ENCODE measurements at places on chromosomes 3 and 15.

DNA sequence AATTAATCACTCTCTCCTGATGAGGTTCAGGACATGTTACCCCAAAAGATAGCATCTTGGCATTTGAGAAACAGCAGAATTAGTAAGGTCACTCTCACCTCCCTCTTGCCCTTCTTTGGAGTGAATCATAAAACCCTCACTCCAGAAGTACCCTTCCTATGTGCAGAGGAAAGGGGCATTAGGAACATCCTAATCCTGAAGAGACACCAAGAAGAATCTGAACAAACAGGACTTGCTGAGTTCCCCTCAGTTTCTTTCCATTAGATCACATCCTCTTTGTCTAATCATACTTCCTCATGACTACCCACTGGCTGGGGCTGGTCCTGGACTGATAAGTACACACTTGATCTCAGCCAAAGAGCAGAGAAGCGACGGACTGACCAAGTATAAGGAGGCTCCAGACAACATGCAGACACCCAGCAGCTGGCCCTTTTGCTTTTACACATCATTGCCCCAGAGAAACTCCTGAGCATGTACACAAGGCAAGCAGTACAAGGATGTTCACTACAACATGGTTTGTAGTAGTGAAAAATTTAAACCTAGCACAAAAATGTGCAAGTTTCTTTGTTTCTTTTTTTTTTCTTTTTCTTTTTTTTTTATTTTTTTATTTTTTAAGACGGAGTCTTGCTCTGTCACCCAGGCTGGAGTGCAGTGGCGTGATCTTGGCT, 15.0 kb upstream of the TM6SF1 start:
- peak; percentile 34 for DNase-seq

DNA sequence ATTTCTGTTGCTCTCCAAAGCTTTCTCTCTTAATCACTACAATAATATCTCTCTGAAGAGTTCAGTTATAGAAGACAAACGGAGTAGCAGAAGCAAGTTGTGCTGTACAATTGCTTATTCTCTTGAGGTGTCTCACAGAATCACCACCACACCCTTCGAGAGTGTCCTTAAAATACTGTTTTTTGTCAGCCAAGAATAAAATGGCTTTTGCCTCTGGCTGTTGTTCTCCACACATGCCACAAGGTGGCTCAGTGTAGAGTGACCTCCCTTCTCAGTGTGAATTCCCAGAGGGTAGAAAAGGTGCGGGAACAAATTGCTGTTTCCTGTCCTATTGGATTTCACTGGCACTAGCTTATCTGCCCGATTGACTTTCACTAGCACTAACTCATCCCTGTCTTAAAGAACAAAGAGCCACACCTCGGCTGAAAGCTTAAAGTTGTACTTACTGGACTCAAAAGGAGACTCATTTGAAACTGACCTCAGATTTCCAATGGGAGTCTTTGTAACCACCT, 134.2 kb upstream of the SATB1 start:
- peak; percentile 55 for DNase-seq

DNA sequence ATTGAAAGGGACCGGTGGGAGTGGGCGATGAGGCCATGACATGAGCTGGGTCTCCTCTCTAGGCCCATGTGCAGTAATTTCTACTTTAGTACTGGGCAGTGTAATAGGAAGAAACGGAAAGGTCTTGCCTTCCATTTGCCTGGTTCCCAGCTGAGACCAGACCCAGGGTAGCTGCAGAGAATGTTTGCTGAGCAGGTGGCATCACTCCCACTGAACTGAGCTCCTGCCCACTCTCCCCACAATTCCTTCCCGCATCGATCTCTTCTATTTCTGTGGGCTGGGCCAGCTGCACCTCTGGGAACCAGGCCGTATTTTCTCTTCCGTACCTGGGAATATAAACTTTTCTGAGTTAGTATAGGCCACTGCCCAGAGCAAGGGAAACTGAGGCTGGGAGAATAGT, 15.8 kb downstream of the ESYT3 start:
- DNase-seq = no peak

DNA sequence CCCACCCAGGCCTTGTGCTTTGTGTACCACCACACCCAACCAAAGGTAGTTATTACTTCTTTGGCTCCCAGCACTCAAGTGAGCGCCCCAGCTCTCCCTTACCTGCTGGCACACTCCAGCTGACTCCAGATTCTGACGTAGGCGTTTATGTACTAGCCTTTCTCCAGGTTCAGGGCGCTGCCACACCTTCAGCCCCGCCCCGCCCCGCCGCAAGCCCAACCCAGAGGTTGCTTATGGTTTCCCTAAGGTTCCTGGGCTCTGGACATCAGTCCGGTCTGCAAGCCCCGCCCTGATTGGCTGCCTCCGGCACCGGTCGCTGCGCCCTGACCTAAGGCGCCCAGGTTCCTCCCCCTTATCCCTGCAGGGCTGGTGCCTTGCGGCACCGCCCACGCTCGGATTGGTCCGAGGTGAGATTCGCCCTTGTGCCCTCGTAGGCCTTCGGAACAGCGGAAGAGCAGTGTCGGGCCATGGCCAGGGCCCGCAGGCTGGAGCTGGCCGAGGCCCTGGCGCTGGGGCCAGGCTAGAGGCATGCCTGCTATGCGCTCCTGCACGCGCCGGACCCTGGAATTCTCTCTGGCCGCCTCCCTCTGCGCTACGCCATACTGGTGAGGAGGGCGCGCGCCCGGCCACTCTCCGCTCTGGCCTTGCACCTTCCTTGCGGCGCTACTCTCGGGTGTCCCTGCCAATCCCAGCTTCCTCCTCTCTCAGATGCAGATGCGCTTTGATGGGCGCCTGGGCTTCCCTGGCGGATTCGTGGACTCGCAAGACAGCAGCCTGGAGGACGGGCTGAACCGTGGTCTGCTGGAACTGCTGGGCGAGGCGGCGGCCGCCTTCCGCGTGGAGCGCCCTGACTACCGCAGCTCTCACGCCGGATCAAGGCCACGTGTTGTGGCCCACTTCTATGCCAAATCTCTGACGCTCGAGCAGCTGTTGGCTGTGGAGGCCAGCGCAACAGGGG, 19.8 kb upstream of the NUDT16 start:
- peak; percentile 87 for DNase-seq

- no peak for DNase-seq
These were observed 111.4 kb downstream of the DLG1 start for GRCh38 chr3:197186887-197187588.

GRCh38 chr3:32502118-32502945, at the start of gene CMTM6:
Gene CMTM6, minus strand, starts transcription at chr3:32502852. Its CDS starts 107 bp downstream, at chr3:32502745.
- peak; percentile 81 for DNase-seq

GRCh38 chr3:113274425-113275257, 63.3 kb downstream of the BOC start:
- no peak for DNase-seq

GRCh38 chr15:70299931-70300869, 202.5 kb upstream of the TLE3 start:
- DNase-seq = peak; percentile 78

DNA sequence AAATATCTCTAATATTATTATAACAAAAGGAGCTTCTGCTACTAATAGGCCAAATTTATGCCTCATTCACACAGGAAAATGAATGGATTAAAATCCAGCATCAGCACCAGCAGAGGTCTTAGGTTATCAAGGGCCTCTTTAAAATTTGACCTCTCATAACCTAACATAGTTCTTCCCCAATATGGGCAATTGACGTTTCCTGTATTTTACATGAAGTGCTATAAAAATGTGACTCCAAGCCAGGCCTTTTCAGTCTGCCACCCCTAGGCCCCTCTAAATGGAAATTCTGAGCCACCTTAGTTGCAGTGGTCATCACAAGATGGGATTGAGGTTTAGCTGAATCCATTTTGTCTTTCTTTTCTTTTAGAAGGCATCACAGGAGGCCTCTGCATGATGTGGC, 70.1 kb downstream of the CASR start:
- no peak for DNase-seq

- DNase-seq = no peak
These were observed 68.8 kb upstream of the MEX3B start for GRCh38 chr15:82114660-82115059.

GRCh38 chr15:41934843-41935242, 37.5 kb downstream of the EHD4 start:
- peak; percentile 75 for DNase-seq

DNA sequence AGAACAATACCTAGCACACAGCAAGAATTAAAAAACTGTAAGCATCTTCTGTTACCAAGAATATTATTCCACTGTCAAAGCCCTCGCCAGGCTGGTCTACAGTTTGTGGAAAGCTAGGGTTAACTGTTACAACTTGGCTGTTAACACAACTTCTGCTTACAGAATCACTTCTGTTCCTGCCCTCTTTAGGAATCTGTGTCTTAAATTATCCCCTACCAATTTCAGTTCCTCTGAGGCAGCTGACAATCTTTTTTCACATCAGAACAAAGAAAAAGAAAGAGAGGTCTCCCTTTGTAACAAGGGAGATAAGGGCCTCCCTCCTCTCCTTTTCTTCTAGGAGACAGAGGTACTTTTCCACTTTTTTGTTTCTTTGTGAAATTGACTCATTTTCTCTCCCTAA, 188.9 kb downstream of the FMN1 start:
- DNase-seq = no peak

- DNase-seq = no peak
These were observed 1138.3 kb downstream of the ROBO1 start for GRCh38 chr3:78629544-78629943.

DNA sequence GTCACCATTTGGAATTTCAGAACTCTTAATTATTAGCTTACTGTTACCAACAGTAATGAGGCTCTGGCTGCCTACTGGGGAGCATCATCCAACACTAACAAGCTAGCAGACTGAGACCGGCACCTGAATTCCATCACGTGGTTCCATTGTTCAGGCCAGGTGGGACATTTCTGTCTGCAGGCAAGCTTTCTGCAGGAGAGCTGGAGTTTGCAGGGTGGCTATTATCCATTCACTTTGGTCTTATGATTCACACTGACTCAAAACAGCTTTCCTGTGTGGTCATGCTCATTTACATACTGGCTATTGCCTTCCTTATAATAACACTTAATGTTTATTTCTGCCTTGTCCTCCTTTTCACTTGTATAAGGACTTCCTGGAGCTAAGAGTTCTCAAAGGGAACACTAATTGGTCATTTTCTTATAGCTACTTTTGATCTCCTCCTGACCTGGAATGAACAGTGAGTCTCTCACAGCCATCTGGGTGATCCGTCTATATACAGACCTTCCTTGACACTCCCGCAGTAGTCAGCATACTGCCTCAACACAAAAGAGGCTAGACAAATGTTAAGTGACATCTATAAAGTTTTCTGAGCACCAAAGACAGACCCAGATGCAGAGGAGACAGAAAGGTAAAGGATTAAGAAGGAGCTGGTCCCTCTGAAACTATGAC, 695.4 kb downstream of the FHIT start:
- DNase-seq = no peak

- no peak for DNase-seq
These were observed 419.5 kb downstream of the NAALADL2 start for GRCh38 chr3:175278680-175279079.

- DNase-seq = no peak
These were observed 498.1 kb upstream of the TPRG1 start for GRCh38 chr3:188673646-188674186.

- no peak for DNase-seq
These were observed 1.5 kb upstream of the CA12 start for GRCh38 chr15:63382966-63383710.

DNA sequence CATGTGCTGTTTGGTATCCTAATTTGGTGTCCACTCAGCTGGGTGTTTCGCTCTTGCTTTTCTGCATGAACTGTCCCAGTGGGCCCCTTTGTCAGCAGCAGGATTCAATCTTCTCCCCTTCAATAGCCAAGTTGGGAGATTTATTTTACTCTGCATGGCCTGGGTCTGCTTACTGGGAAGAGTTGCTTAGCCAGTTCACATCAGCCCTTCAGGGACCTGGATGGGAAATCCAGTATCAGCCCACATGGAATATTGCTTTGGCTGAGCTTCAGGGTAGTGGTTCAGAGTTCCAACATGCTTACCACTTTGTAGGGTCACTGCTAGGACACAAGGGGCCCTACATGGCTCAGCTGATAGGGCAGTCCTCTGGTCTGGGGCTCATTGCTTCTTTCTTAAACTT, 93.0 kb upstream of the BOC start:
- no peak for DNase-seq

DNA sequence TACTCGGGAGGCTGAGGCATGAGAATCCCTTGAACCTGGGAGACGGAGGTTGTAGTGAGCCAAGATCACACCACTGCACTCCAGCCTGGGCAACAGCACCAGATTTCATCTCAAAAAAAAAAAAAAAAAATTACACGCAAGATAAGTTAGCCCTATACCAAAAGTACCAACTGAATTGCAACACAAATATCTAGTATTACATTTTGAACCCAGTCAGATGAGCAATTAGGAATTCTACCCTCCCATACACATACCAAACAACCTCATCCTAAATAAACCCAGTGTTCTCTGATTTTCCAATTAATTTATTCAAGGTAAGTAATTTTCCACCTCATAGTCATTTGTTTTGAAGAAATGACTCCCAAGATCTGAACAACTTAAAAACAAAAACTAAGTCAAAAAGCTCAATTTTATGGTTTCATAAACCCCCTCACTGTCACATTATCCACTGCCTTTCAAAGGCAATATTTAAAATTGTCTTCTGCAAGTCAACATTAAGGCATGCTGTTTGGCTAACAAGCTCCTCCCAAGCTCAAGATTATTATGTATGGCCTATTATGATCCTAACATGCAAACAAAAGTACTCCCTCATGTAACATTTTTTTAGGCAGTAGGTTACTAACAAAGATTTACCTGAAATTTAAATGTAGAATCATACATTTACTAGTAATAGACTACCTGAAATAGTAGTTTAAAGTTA, 4.5 kb downstream of the RAF1 start:
- DNase-seq = no peak

- DNase-seq = no peak
These were observed 17.2 kb upstream of the CCR4 start for GRCh38 chr3:32934150-32934742.

DNA sequence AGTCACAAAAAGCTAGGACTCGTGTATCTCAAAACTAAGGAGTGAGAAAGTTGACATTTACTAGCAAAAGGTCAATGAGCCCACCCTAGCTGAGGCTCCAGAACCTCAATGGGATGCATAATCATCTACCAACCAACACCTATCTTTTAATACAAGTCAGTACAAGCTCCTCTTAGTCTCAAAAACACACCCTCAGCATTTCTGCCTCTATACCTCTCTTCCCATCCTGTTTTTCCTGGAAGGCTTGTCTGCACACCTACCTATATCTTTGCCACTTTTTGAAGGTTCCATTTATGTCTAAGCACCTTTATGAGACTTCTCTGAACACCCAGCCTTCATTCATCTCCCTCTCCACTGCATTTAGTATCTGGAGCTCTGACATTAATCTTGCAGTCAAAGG, 10.0 kb downstream of the WWTR1 start:
- DNase-seq = no peak

- DNase-seq = no peak
These were observed 85.0 kb upstream of the STAC start for GRCh38 chr3:36295296-36295695.
